ENCODE measurements at places on chromosomes 12 and 14.

- no peak for DNase-seq
Measured at GRCh38 chr12:16611146-16611545, 5.2 kb upstream of the LMO3 start.

DNA sequence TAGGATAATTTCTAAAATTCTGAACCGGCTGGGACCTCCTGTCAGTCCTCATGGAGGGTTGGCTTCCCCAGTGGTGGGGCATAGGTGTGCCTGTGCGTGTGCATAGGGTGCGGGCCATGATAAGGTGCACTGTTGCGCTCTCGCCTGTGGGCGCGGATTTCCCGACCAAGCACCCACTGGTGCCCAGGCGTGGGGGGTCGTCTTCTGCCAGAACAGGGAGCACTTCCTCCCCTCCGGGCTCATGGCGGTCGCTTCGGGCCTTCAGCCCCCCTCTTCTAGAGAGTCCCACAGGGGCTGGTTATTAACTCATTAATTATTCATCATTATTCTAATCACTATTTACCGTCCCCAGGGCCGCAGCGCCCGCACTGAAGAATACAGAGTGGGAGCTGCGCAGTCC is 2.8 kb downstream of the C1QL4 start:
- no peak for DNase-seq

- DNase-seq, result no peak
Measured at GRCh38 chr14:79082883-79083282, 912.7 kb downstream of the NRXN3 start.

DNA sequence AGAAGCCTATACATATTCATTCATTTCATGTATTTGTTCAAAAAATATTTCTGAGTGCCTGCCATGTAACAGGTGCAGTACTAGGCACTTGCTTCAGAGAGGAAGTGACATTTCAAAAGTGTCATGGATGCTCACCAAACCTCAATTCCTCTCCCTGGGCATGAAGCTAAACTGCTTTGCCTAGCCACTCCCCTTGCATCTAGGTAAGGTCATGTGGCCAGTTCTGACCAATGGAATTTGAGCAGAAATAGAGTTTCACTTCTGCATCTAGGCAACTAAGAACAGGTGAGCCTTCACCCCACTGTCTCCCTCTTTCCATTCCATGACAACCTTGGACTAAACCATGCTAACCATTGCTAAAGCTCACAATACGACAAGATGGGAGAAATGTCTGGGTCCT is 27.6 kb downstream of the TC2N start:
- no peak for DNase-seq

GRCh38 chr14:101216366-101217079 is 313.0 kb upstream of the RTL1 start:
- no peak for DNase-seq

GRCh38 chr14:100860556-100861187 is 34.8 kb downstream of the MEG3 start:
- DNase-seq, result no peak

DNA sequence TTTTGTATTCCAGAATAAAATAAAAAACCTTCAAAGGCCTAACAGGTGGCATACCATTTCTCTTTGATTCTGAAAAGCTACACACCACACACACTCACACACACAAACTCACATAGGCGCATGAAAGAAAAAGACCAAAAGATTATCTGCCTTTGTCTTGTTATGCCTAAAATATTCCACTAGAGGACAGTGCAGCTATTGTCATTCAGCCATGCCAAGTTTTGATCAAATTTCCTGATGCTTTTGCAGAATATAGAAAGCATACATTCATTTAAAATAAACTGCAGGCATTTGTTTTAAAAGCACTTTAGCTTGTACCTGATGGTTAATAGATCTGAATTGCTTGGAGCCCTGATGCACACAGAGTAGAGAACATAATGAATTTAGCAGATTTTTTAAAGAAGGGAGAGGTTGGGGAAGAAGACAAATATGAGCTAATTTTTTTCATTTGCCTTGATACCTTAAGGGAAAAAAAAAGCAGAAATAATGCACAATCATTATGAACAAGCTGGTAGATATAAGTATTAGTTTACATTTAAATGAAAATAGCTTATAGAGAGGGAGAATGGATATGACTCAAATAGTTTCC is 1766.9 kb upstream of the SEL1L start:
- no peak for DNase-seq

DNA sequence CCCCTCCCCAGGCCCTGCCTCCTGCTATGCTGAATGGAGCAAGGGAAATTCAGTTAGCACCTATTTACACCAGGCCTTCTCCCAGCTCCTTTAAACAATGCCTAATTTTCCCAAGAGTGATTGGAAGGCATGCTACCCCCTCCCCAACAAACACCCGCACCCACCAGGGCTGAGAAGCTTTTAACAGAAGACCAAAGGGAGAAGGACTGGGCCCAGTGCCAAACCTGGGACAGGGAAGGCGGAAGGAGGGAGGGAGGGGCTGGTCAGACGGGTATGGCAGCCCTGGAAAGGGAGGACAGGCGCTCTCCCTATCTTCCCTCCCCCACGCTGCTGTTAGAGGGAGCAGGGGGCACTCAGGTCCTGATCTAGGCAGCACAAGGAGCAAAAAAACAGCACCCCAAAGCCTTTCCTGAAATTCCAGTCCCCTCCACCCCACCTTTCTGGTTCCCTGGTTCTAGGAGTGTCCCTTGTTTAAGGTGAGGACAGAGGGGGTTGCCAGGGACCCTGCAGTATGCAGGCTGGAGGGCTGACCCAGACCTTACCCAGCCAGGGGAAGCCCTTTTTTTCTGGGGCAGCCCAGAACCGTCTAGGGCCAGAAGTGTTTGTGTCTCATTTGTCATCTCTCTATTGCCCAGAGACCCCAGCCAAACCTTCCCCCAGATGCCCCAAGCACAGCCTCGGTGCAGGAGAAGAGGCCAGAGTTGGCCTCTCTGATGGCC is 2.4 kb upstream of the KRT8 start:
- peak; percentile 93 for DNase-seq

GRCh38 chr12:96985515-96986362 is 78.7 kb downstream of the NEDD1 start:
- DNase-seq, result peak; percentile 89
